ENCODE measurements at places on chromosomes 5 and 9.

GRCh38 chr9:4548811-4549725, 58.8 kb downstream of the SLC1A1 start:
- no peak for DNase-seq

GRCh38 chr5:151150471-151151262, 6.9 kb downstream of the ANXA6 start:
- DNase-seq: peak; percentile 83

DNA sequence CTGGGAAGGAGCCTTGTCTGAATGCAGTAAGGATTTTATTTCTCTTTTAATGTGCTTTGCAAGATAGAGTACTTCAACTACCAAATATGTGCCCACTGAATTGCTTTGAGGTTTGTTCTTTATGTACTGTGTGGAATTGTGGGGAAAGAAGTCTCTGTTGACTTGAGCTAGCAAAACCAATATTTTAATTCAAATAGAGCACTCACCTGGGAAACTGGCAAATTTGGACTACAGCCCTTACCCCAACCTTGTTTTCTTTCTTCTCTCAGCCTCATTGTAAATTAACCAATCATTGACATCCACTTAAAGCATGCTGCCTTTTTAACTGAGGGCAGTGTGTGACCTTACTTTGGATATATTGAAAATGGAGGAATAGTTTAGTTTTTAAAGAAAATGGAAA, 409.0 kb downstream of the SPATA31D1 start:
- no peak for DNase-seq

GRCh38 chr9:87896891-87897290, 14.2 kb downstream of the SPATA31E1 start:
- no peak for DNase-seq

- DNase-seq: no peak
Observed at GRCh38 chr9:36245906-36246305, 12.3 kb downstream of the GNE start.

DNA sequence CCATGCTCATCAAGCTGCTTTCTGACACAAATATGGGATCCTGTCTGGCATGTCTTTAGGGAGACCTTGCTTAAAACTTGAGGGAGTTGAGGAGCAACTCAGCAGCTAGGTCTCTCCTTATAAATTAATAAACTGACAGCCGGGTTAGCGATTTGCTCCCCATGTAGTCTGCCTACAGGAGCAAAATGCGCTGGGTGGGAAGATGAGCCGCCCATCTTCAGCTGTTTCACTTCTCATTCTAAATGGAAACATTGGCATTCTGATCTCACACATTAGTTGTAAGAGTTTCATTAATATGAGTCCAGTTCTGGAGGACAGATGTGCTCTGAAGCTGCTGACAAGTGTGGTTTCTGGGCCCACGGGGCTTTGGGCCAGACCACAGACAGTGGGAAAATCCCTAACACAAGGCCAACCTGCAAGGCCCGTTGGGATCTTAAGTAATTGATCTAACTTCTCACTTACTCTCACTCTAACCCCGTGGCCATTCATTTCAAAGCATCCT, 197.0 kb downstream of the MCTP1 start:
- no peak for DNase-seq

Data from left forelimb (tissue), 1 donor.